ENCODE measurements at places on chromosomes 3 and 15.

GRCh38 chr3:39812537-39812936 lies 3.1 kb downstream of the MYRIP start:
- no peak for DNase-seq

DNA sequence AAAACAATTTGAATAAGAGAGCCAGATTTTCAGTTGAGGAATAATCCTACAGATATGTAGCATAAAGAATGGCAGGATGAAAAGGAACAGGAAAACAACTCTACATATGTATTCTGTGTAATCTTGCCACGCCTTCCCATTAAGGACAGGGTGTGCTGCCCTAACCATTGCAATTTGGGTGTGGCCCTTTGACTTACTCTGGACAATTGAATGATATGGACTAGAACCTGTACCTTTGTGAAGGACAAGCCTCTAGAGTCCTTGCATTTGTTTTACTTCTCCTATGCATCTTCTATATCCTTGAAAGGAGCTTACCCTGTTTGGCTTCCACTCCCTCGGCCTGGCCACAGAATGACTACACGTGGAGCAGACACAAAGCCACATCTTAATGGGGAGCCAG lies 1261.6 kb upstream of the GBE1 start:
- DNase-seq = no peak

GRCh38 chr15:27250223-27250622 lies 279.2 kb downstream of the GABRG3 start:
- no peak for DNase-seq

DNA sequence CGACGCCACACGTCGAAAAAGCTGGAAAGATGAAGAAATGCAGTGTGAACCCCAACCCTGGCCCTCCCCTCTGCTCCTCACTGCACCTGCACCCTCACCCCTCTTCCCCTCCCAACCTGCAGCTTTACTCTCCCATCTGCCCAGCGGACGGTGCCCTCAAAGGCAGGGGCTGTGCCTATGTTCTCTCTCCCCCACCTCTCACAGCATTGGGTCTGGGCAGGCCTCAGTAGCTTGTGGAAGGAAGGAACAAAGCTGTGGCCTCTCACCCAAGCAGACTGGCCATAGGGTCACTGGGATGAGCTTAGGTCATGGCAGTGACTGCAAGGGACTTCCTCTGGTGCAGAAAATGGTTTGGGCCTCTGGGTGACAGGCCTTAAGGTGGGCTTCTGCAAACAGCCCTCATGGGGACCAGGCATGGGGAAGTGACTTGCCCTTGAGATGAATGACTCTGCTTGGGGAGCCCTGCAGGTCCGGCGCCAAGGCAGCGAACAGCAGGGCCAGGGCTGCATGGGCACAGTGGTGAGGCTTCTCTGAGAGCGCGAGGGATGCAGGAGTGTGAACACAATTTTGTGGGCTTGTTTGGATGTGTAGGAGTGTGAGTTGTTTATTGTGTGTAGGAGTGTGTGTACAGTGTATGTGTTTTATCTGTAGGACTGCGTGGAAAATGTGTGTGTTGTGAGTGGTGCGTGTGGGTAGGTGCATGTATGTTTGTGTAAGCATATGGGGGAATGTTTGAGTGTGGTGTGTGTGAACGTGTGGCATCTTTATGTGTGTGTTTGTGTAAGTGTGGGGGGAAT lies 29.2 kb downstream of the SRPRB start:
- no peak for DNase-seq

- peak; percentile 42 for DNase-seq
Measured at GRCh38 chr3:101567528-101568317, 6.1 kb downstream of the TRMT10C start.

- no peak for DNase-seq
Measured at GRCh38 chr15:69725275-69725674, 272.7 kb downstream of the RPLP1 start.

DNA sequence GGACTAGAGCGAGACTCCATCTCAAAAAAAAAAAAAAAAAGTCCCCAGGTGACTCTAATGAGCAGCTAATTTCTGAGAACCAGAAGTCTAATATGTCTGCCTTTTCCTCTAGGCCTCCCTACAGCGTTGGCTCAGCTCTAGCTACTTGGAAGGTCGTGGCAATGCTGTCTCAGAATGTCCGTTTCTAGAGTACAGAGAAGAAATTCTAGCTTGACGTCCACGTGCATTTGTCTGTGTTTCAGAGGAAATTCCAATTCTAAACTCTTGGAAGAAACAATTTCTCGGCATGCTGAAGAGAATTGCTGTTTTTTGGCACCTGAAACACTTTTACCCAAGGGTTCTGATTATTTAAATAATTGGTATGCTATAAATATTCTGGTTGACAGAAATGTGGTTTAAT lies 78.8 kb downstream of the SOX2 start:
- DNase-seq = no peak

DNA sequence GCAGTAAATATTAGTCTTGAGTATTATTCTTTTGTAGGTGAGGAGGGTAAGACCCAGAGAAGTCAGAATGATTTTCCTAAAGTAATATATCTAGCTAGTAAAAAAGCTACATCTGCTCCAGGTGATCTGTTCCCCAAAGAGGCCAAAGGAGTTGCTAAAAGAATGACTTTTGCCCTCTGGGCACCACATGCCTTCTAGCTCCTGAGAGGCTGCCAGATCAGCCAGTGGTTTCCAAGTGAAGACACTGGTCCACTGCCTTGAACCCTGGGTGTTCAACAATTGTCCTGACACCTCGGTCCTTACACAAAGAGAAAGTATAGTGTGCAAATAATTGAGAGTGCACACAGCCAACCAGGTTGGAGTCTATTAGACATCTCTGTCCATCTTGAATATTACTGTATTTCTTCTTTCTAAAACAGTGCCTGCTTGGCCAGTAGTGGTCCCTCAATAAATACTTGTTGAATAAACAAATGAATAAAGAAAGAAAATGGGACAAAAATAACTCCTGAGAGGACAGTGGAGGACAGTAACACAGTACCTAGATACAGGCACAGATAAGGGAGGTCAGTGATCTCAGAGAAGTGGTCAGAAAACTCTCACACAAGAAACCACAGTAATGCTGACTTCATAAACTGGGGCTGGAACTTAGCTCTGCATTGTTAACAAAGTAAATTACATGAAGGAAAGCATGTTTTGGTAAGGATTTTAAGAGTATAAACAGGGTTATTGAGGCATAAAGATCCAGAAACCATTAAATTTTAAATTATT lies 56.6 kb upstream of the CSTA start:
- DNase-seq = no peak

DNA sequence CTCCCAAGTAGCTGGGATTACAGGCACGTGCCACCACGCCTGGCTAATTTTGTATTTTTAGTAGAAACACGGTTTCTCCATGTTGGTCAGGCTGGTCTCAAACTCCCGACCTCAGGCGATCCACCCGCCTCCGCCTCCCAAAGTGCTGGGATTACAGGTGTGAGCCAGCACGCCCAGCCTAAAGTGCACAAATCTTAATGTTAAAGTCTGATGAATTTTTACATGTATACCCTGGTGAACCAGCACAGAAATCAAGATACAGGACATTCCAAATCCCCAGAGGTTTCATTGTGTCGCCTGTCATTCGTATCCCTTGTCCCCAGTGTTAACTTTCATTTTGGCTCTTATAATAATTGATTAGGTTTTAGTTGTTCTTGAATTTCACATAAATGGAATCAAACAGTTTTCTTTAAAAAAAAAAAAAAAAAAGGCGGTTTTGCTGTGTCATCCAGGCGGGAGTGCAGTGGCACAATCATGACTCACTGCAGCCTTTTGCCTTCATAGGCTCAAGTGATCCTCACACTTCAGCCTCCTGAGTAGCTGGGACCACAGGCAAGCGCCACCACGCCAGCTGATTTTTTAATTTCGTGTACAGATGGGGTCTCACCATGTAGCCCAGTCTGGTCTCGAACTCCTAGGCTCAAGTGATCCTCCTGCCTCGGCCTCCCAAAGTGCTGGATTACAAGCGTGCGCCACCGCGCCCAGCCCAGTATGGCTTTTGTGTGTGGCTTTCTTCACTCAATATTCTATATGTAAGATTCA lies 1.5 kb upstream of the TM4SF19 start:
- no peak for DNase-seq

DNA sequence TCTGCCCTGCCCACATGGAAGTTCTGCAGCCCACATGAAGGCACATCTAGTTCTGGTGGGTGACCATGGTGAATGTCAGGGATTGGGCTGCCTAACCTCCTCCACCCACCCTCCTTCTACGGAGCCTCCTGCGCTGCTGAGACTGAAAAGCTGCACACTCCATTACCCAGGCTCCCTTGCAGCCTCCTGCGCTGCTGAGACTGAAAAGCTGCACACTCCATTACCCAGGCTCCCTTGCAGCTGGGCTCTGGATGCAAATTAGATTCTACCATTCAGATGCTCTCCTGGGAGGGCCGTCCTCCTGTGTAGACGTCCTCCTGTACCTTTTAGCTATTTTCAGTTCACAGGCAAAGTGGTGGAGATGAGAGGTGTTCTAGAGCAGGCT lies 32.1 kb downstream of the POMGNT2 start:
- no peak for DNase-seq

DNA sequence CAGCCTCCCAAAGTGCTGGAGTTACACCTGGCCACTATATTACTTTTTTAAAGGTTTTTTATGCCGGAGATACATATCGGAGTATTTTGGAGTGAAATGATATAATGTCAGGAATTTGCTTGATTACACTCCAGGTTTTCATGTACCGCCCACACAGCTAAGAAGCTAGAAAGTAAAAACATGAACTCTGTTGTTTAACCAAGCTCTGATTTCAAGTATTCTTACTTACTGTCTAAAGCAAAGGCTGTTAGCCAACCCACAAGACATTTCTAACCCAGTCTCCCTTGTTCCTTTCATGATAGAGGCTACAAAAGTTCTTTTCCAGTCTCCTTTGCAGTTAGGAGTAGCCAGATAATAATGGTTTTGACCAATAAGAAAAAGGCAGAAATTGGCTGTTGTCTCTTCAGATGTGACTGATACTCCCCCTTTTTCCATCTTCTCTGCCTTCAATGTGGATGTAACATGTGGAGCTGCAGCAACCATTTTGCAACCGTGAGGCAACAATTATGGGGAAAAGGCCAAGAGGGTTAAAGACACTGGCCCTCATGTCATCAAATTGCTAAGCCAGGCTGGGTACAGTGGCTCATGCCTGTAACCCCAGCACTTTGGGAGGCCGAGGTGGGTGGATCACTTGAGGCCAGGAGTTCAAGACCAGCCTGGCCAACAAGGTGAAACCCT lies 6.1 kb upstream of the CP start:
- DNase-seq = no peak

DNA sequence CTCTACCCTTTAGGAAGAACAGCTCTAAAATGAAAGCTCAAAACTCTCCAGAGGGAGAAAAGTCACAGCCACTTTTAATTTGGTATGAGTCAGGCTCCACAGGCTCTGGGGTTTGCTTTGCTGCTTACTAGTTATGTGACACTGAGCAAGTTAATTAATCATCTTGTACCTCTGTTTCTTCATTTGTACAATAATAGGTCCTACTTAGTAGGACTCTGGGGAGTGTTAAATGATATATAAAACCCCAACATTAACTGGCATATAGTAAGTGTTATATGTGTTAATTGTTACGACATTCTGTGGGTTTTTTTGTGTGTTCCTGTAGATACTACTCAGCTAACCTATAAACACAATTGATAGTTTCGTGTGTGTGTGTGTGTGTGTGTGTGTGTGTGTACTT lies 6.6 kb downstream of the ACKR2 start:
- no peak for DNase-seq

DNA sequence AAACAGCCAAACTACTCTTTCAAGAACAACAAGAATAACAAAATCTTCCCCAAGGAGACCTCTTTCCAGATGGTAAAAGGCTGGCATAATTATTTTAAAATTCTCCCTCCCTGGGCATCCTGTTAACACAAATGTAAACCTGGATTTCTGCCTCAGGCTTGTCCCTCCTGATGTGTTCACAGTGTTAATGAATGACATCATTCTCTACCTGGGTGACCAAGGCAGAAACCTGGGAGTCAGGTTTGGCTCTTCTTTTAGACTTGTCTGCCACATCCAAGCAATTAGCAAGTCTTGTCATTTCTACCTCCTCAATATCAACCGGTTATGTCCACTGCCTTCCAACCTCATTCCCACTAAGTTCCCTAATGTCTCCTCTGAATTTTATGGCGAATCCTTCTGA lies 368.7 kb upstream of the TBL1XR1 start:
- DNase-seq = no peak

GRCh38 chr3:46926039-46926438 lies 48.5 kb downstream of the PTH1R start:
- no peak for DNase-seq

DNA sequence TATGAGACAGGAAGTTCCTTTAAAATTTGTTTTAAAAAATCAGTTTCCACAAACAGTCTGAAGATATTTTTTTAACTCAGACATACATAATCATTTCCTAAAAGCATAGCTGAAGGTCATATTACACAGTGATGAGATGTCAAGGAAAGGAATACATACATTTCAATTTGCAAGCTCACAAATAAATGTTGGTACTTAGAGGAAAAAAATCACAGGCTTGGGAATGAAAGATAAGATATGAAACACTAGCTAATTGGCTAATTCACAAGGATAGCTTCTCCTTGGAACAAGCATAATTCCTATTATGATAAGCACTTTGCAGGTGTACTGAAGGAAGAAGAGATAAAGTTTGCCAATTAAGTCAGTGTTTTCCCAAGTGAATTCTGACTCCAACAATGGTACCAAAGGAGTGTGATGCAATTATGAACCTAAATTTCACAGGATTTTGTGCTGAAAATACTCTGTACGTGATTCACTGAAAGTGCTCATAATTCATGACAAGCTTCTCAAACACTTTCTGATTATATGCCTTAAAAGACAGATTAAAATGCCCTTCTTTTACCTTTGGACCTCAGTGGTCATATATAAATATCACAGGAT lies 112.4 kb downstream of the FRMD5 start:
- no peak for DNase-seq

DNA sequence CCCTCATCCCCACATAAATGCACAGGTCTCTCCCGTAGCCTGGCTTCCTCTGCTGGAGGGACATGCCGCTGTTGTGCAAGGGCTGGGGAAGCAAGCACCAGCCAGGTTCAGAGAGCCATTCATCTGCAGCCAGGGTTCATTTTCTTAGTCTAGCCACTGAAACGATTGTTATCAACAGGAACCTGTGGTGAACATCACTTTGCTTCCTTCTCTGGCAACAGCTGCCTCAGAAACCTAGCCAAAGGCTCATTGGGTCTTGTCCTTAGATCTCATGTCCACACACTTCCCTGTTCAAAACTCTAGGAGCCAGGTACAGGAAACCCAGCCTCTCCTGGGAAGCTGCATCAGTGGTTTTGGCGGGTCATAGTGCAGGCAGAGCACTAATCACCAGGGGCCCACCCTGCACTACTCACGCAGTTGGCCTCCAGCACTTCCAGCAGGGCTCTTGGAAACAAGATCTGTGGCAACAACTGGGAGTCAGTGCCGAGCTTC lies 47.0 kb downstream of the OXNAD1 start:
- peak; percentile 28 for DNase-seq

GRCh38 chr15:43410572-43411214 lies 39.8 kb downstream of the TUBGCP4 start:
- DNase-seq = no peak
